ENCODE measurements at places on chromosomes 16 and 17.

GRCh38 chr16:54341892-54342776, 55.5 kb upstream of the IRX3 start:
- no peak for DNase-seq

DNA sequence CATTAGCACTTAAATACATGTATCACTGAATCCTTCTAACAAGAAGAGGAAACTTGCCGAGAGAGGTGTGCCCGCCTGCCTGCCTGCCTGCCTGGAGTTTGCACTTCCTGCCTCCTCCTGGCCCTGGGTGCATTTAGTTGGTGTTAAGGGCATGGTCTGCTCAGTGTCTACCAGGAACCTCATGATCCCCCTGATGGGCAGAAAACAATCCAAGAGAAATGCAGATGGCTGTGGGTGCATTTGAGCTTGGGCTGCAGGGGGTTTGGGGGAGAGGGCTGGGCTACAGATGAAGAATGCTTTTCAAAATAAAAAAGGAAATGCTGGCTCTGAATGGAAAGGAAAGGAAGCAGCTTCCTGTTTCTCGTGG, 10.1 kb downstream of the KSR1 start:
- no peak for DNase-seq

GRCh38 chr17:40279402-40279801, 8.3 kb upstream of the CDC6 start:
- DNase-seq: no peak

DNA sequence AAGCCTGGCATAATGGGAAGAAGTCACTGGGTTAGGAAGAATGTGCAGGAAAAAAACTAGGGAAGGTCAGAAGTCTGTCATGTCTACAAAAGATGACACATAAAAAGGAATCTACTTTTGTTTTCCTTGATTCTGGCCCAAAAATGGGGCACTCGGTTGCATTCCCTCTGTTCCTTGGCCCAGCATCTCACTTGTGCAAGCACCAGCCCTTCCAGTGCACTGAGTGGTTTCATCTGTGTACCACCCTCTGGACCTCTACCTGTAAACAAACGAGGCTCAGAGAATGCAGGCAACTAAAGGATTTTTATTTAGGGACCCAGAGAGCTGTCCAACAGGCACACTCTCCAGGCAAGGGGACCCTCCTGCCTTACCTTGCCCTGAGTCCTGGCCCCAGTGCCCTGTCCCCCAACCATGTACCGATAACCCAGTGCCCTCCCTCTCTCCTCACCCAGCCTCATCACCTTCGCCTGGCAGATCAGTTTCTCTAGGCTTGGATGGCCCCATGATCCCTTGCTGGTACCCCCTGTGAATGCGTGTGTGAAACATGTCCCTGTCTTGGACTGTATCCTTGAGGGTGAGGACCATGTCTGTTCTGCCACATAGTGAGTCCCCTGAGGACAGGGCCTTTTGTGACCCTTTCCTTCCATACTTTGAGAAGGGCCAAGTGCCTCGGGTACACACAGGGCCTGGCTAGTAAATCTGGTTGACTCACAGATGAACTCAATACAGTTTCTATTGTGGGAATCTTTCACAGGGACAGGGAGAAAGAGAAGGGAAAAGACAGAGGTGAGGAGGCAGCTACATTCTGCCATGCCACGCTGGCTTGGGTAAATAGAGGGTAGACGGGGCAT, 13.3 kb downstream of the NXPH3 start:
- no peak for DNase-seq

- no peak for DNase-seq
Observed at GRCh38 chr16:17018585-17018939, 452.2 kb downstream of the XYLT1 start.

DNA sequence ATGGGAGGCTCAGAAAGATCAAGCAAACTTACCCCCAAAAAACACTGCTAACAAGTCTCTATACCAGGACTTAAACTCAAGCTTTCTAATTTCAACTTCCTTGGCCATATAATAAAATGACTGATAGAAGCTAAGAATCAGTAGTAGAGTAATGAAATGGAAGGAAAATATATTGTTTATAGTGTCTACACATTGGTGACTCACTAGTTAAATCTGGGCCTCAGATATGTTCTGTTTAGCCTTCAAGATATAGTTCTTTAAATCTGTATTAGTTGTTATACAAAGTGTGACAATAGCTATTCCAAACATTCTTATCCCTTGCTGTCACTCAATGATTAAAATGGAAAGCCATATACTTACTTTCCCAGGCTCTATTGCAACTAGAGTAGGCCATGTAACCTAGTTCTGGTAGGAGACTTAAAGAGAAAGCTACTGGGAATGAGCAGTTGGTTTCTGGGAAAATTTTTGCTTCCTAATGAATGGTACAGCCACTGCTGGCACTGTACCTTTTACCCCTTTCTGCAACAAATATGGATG, 18.3 kb downstream of the SSH2 start:
- DNase-seq: no peak

DNA sequence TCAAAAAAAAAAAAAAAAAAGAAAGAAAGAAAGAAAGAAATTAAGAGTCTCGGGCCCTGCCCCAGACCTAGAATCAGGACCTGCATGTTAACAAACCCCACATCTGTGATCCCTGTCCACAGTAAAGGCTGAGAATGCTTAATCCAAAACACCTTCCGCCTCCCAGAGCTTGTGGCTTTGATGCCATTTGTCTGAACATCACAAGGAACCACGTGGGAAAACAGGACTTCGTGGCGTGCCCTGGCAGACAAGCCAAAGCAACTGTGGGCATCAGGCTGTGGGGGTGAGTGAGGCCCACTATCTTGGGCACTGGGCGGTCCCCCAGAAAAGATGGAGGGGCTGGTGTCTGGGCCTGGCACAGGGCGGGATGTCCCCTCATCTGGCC, 173.4 kb upstream of the CIBAR2 start:
- no peak for DNase-seq

DNA sequence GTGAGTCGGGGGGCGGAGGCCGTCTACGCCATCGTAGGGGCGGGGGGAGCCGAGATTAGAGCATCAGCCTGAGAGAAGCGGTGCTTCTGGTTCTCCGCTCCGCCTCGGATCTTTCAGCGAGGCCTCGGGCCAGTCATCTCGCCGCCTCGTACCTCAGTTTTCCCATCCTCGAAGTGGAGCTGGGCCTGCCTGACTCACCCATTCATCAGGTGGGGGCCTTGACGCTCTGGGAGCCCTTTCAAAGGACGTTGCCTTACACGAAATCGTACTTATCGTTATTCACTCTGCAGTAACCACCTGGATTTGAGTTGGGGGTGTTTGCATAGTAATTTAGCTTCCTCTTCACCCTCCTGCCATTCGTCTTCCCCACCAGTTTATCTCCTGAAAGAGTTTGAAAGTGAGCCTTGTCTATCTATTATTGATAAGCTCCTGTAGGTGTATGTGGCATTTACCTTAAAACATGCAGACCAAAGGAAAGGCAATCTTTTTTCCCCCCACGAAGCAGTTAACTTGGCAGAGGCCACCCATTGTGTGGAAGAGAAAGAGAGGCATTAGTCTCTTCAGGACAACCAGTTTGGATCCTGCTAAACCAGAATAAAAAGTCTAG, 674 bp downstream of the TAF15 start:
- no peak for DNase-seq

Measured in iPS DF 6.9 (cell line).